ENCODE measurements at places on chromosomes 6 and 20.

GRCh38 chr6:114611696-114612095 is 268.9 kb upstream of the HS3ST5 start:
- DNase-seq = no peak

- DNase-seq = no peak
Measured at GRCh38 chr6:322940-323729, 30.8 kb downstream of the DUSP22 start.

DNA sequence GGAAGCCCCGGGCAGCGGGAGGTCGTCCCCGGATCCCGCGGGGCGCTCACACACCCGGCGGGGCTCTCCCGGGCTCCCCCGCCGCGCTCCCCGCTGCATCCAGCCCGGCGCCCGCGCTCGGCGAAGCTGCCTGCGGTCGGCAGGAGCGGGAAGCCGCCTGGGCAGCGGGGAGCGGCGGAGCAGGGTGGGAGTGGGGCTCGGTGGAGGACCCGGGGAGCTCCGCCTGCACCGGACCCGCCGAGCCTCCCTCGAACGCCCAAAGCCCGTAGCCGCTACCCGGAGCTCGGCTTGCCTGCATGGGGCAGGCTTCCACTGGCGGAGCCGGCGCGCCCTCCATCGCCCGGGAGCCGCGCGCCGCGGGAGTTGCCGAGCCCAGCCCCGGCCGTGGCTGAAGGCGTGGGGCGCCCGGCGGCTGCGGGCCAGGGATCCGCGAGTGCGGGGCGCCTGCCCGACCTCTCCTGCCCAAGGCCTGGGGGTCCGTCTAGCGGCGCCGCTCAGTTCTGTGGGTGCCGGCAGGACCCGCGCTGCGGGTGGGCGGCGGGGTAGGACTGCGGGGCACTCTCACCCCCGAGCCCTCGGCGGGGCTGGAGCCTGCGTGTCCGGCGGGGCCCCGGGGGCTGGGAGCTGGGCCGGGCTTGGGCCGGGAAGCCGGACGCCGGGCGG is 671 bp downstream of the CDH4 start:
- DNase-seq = no peak

GRCh38 chr6:44481760-44482159 is 94.3 kb downstream of the CDC5L start:
- no peak for DNase-seq

DNA sequence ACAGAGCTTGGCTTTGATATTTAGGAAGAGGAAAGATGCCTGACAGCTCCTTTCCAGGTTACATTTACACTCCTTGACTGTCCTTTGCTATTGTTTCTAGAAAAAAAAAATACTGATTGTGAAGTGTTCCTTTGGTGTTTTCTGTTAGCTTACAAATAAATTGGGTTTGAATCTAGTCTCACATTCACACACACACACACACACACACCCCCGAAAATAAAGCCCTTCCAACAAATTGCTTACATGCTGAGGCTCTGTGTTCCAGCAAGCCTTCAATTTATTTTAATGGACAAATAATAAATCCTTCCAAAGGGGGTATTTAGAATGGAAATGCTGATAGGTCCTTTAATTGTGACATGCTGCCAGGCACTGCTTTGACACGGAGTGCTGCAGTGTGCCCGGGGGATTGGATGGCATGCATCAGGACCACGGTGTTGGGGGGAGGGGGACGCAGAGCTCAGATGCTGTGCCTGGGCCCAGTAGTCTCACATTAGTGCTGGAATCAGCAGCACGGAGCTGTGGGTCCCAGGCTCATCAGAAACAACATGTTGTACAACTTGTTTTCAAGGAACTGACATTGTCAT is 199.9 kb downstream of the CD83 start:
- DNase-seq = no peak

GRCh38 chr6:101614774-101615173 is 221.3 kb downstream of the GRIK2 start:
- DNase-seq = no peak

GRCh38 chr6:149448821-149449453 is 35.9 kb downstream of the ZC3H12D start:
- DNase-seq = no peak

Measured in cerebellar nuclear complex (tissue), 1 donor.